Putamen (tissue), 1 donor: ENCODE measurements at places on chromosomes 2 and 18.

GRCh38 chr2:68108120-68108519, 45.3 kb upstream of the C1D start:
- DNase-seq, result no peak

DNA sequence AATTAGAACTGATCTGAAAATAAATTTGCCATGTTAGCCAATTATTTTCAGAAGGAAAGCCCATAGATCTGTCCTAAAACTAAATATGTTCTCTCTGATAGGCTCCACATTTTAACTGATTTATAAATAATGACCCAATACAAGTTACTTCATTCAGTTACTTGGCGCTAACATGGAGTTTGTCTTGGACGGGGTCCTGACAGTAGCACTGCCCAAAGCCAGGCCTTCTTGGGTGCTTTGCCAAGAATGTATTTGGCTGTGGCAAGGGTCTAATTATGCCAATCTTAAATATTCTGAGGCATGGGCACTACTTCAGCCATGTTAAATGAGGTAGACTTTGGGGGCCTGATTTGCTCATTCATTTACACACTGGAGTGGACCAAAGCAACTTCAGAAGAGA, 135.0 kb upstream of the PKDCC start:
- no peak for DNase-seq

DNA sequence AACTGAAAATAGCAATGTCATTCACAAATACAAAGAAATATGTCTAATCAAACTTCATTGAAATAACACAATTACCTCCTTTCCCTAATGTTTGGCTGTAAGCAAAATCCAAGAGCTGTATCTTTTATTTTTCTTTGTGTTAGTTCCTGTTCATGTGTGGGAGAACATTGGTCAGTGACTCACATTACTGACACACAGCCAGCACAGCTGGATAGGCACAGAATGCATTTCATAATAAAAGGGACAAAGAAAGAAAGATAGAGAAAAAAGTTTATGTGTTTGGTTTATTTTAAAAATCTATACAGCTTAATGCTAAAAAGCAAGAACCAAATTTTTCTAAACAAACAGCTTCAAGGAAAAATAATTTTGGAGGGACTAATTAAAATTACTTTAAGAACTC, 185.6 kb upstream of the COL3A1 start:
- no peak for DNase-seq

DNA sequence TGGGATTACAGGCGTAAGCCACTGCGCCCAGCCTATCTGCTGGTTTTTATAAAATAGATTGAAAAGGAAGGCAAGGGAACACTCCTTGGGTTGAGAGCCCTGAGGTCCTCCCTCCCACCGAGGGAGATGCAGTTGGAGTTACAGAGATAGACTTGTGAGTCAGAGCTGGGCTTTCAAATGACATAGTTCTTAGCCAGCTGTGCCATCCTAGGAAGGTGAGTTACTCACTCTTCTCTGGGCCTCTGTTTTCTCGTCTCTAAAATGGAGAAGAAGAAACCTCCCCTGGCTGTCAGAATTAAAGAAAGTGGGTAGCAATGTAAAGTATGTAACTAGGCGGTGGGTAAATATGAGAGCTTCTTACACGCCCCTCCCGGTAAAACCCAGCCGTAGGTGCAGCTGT, 2.4 kb downstream of the LRRFIP1 start:
- no peak for DNase-seq

- no peak for DNase-seq
These were observed 7.1 kb upstream of the KCMF1 start for GRCh38 chr2:84963692-84964405.

- no peak for DNase-seq
These were observed 232.5 kb downstream of the PIEZO2 start for GRCh38 chr18:10916865-10917264.

- DNase-seq, result no peak
These were observed 18.7 kb upstream of the SULT1C3 start for GRCh38 chr2:108220942-108221541.

- no peak for DNase-seq
These were observed 201.5 kb downstream of the LPIN1 start for GRCh38 chr2:11947956-11948355.

- DNase-seq, result no peak
These were observed 248 bp downstream of the HAAO start for GRCh38 chr2:42792087-42792582.
